ENCODE measurements at places on chromosomes 11 and 22. TPM values are rescaled to one million over a fixed set of nuclear protein-coding genes. Genes with fewer than 3 reads are reported as not detected.

Gene NUCB2
- total RNA-seq = 24.3 TPM

Gene PHF21B
- total RNA-seq = not detected

Gene KCNJ11
- total RNA-seq = not detected

Gene APLNR
- not detected for total RNA-seq

DNA sequence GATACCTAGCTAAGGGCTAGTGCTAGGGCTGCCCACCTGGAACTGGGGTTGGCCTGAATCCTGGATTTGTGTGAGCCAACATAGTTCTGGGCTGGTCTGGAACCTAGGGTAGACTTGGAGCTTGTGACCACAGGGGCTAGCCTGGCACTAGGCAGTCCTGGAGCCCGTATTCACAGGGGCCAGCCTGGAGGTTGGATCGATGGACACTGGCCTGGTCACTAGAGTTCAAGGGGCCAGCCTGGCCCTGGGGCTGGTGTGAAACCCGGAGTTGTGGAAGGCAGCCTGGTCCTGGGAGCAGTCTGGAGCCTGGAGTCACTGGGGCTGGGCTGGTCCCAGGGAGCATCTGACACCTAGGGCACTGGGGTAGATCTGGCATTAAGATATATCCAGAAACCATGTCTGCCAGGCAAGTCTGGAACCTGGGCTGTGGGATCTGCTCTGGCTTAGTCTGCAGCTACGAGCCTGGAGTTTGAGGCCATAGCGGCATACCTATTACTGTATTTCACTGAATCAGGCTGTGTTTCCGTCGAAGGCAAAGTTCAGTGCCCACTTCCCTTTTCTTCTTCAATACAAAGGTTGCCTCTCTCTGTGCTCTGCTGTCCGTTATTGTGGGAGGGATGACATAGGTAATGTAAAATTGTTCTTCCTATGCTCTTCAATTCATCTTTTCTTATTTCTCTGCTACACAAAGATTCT, 9.1 kb upstream of the GLYATL1B start:
- DNase-seq = no peak

DNA sequence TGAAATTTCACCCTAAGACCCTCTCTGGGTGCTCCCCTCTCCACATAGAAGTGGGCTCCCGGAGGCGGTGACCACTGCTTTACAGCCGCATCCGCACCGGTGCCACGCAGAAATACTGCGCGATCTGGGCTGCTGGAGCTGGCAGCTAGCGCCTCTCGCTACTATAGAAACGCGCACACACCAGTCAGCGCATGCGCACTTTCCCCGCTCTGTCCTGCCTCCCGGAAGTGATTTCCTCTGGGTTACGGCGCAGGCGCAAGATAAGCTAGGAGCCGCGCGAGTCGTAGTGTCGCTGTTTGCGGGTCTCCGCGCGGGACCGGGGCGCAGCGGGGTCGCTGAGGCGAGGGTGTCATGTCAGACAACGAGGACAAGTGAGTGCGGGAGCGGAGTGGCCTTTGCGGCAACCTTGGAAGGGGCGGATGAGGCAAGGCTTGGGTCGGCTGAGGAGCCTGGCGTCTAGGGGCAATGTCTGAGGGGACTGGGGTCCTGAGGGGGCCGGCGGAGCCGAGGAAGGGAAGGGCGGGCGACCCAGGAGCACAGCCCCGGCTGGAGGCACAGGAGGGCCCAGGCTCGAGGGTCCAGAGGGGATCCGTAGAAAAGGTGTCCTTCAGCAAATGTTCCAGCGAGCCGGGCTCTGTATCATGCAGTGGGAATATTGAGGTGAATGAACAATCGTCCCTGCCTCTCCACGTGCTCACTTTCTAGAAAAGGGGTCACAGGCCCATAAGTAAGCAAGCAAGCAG, at the start of the genes C22orf23 and POLR2F:
C22orf23 (minus strand) TSS at position 165 of the 743 bp plus-strand sequence. CDS start 452 bp downstream, outside the sequence.
POLR2F (plus strand) TSS at position 263 of the 743 bp plus-strand sequence; CDS start at position 352, 89 bp downstream.
- peak; percentile 90 for DNase-seq

DNA sequence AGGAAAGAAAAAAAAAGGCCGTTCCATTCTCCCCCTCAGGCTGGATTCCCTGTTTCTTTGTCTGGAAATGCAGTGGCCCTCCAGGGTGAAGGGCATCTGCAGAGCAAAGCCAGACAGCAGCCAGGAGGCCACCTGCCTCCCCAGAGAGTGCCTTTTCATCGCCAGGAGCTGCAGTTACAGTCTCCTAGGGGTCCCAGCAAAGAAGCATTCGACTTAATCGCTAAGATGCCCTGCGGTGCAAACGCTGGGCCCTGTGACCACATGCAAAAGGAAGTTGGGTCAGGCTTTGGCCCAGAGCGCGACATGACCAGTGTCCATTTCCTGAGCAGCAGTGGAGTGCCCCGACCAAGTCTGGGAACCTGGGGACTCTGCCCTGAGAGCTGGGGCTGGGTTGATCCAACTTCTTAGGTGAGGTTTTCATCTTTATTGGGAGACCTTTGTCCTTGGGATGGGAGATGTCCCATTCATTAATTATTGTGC, 304.6 kb downstream of the OPCML start:
- DNase-seq = no peak

DNA sequence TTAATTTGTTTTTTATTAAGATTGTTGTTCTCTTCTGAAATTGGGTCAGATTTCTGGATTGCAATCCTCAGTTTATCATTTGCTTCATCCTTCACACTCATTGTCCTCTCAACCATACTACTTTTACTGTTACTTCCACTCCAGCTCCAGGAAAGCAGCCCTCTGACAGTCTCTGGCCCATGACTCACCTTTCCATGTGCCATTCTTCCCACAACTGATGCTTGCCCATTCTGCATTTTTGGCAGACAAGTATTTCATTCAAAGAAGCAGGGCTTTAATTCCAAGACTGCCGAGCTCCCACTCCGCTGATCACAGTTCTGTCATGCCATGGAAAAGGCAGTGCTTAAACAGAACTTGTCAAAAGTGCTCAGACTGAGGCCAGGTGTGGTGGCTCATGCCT, 139.2 kb downstream of the WNT11 start:
- DNase-seq = peak; percentile 45

GRCh38 chr11:68661697-68662603, 22.4 kb upstream of the GAL start:
- no peak for DNase-seq

GRCh38 chr22:39773503-39773902, 120.1 kb downstream of the ENTHD1 start:
- DNase-seq = no peak

All from MG63 (cell line).